ENCODE measurements at places on chromosomes 2 and 18. TPM values are rescaled to one million over a fixed set of nuclear protein-coding genes. Genes with fewer than 3 reads are reported as not detected.

DNA sequence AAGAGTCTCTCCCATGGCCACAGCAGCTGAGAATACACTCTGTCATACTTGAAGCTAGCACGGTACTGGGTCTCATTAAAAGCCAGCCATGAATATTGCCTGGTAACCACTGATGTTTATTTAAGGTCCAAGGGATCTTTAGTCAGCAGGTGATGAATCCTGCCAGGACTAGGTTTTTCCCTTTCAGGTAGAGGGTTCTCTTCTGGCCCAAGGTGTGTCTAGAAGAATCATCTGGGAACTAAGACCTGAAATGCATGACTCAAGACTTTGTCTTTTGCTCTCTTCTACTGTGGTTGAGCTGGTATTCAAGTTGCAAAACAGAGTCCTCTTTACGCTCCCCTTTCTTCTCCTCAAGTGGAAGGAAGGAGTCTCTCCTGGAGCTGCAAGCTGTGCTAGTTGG lies 400.5 kb upstream of the FSIP2 start:
- no peak for DNase-seq

DNA sequence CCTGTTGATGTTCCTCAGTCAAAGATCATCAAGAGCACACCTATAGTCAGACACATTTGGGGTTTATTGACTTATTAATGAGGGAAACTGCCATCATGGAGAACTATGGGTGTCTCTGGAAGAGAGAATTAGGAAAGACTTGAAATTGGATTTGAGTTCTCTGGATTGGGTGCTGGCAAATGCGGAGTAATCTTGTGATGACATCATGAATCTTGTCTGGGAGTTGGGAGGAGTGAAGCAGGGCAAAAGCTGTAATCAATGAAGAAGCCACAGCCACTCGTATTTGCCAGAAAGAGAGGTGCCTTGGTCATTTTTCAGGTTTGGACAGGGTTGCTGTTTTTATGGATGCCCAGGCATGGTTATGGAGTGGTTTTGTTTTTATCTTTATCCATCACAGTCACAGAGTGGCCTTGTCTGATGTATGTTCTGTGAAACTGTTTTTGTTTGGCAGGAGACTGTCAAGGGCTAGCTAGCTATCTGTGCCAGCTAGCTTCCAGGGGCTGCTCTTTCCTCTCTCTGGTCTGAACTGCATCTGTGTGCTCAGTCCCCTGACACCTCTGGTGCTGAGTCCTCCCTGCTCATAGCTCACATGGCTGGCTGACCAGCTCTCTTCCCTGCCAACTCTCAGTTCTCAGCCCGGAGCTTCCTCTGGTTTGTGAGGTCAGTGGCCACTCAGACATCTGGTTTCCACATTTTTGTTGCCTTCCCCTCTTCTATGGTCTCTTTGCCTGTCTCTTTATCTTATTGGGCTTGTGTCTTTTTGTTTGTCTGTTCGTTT lies 193.4 kb upstream of the RMP24 start:
- no peak for DNase-seq

DSG4 gene
- total RNA-seq = not detected

DNA sequence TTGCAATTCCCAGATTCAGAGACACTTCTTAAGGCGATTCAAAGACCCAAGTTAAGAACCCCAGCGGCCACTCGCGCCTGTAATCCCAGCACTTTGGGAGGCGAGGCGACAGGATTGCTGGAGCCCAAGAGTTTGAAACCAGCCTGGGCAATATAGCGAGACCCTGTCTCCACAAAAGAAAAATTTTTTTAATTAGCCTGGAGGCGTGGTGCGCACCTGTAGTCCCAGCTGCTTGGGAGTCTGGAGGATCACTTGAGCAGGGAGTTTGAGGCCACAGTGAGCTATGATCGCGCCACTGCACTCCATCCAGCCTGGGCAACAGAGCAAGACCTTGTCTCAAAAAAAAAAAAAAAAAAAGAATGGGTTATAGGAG lies 585 bp upstream of the ANAPC1 start:
- DNase-seq = no peak

GRCh38 chr2:1621501-1621900 lies 122.8 kb downstream of the PXDN start:
- no peak for DNase-seq

- no peak for DNase-seq
Measured at GRCh38 chr2:169819106-169819505, 5.6 kb downstream of the METTL5 start.

DNA sequence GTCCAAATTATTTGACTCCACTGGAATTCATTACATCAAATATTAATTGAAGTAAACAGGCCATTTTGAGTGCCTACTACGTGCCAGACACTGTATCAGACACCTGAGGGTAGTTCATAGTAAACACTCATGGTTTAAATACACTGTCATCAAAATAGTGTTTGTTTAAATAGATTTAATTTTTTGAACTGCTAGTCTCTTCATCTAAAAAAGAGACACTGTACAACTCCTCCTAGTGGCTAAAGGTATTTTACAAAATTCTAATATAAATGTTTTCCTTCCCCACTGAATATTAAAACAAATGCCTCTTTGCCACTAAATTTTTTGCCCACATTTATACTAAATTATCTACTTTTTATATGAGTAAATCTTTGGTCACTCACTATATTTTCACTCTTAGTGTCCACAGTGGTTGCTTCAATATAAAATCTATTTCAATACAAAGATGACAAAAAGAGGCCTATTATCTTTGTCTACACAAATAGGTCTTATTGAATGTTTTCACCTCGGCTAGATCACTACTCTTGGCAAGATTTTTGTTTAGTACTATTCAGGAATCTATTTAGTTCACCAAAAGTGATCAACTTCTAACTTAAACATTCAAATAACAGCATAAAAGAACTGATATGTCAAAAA lies 122.1 kb downstream of the TMEM247 start:
- DNase-seq = no peak

GRCh38 chr2:81283081-81283480 lies 978.5 kb upstream of the LRRTM1 start:
- DNase-seq = no peak

- no peak for DNase-seq
Measured at GRCh38 chr2:42114091-42114490, 55.1 kb upstream of the EML4 start.
